ENCODE measurements at places on chromosomes 3 and 15. TPM values are rescaled to one million over a fixed set of nuclear protein-coding genes. Genes with fewer than 3 reads are reported as not detected.

GRCh38 chr3:160012108-160012507, 23.5 kb downstream of the IL12A start:
- H3K27ac ChIP-seq, result no peak overlapping the region
- H3K27me3 ChIP-seq, result no peaks in the 10 kb centered on the region
- H3K4me1 ChIP-seq, result peaks cover 5% of the 10 kb centered on the region
- H3K4me3 ChIP-seq, result no peak overlapping the region
- H3K36me3 ChIP-seq, result no peaks in the 10 kb centered on the region
- no peak for DNase-seq

DNA sequence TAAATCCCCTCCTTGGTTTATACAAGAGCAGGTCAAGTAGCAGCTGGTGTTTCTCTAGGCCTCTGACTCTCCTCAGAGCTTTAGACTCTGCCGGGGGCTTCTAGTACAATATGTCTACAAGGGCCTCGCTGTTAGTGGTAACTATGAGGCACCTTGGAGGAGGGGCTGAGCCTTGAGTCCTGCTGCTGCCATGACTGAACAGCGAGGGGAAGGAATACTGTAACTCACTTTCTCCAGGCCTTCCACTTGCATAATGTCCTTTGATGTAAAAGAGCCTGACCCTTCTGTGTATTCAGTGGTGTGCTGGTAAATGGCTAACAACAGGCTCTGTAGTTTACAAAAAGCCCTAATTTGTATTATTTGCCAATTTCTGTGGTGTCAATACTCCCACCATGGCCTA, 27.8 kb downstream of the DRD3 start:
- peaks cover 9% of the 10 kb centered on the region for H3K4me1 ChIP-seq
- H3K36me3 ChIP-seq, result no peaks in the 10 kb centered on the region
- DNase-seq, result no peak
- no peak overlapping the region for H3K27ac ChIP-seq
- H3K27me3 ChIP-seq, result no peaks in the 10 kb centered on the region

DNA sequence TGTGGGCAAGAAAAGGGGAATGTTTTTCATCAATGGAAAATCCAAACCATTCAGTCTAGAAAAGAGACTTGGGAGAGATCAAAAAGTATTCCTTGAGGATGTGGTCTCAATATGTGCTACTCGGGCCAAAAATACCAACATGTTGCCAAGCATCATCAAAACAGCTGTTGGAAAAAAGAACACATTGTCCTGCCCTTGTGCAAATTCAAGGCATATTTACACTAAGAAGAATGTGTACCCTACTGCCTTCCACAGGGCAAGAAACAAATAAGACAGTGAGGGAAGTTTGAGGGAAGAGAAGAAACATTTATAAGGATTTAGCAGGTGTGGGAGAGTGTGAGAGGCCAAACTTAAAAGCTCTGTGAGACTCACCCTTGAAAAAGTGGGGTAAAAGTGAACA, 252.1 kb downstream of the NTRK3 start:
- H3K4me1 ChIP-seq, result no peaks in the 10 kb centered on the region
- no peak overlapping the region for H3K4me3 ChIP-seq
- no peak overlapping the region for H3K27ac ChIP-seq
- no peaks in the 10 kb centered on the region for H3K36me3 ChIP-seq
- H3K27me3 ChIP-seq, result no peaks in the 10 kb centered on the region
- DNase-seq, result no peak

- no peak overlapping the region for H3K27ac ChIP-seq
- H3K27me3 ChIP-seq, result peaks cover 30% of the 10 kb centered on the region
- peaks cover 22% of the 10 kb centered on the region for H3K4me1 ChIP-seq
- H3K36me3 ChIP-seq, result no peaks in the 10 kb centered on the region
Measured at GRCh38 chr3:138950006-138950644, 3.1 kb downstream of the FOXL2NB start.

DNA sequence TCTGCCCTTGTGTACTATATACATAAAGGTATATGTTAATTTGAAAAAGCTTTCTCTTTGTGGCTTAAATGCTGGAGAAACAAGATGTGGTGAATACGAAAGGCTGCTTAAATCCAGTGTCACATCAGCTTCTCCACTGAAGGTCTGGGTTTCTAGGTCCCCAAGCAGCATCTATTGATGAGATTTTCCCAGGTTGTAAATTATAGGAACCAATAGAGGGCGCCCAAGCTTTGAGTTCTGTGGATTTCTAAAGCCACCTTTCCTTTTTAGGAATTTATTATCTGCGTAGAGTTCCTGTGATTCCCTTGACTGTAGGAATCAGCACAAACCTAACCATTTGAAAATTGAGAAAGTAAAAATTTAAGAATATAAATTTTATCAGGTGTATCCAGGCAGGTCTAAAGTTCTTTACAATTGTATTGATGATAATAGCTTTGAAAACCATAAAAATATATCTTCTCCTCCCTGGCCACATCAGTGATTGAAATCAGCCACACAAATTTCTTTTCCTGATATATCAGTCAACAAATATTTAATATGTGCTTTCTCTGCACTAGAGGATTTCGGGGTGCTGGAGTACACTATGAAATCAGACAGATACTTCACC, 88.3 kb upstream of the ADAMTSL3 start:
- no peak overlapping the region for H3K27ac ChIP-seq
- no peak overlapping the region for H3K4me3 ChIP-seq
- no peak for DNase-seq
- H3K36me3 ChIP-seq, result no peaks in the 10 kb centered on the region
- no peaks in the 10 kb centered on the region for H3K4me1 ChIP-seq

GRCh38 chr15:71541746-71542145, 268.6 kb upstream of the NR2E3 start:
- no peaks in the 10 kb centered on the region for H3K4me1 ChIP-seq
- DNase-seq, result no peak
- H3K27ac ChIP-seq, result no peak overlapping the region
- H3K27me3 ChIP-seq, result peaks cover 5% of the 10 kb centered on the region
- no peak overlapping the region for H3K4me3 ChIP-seq

DNA sequence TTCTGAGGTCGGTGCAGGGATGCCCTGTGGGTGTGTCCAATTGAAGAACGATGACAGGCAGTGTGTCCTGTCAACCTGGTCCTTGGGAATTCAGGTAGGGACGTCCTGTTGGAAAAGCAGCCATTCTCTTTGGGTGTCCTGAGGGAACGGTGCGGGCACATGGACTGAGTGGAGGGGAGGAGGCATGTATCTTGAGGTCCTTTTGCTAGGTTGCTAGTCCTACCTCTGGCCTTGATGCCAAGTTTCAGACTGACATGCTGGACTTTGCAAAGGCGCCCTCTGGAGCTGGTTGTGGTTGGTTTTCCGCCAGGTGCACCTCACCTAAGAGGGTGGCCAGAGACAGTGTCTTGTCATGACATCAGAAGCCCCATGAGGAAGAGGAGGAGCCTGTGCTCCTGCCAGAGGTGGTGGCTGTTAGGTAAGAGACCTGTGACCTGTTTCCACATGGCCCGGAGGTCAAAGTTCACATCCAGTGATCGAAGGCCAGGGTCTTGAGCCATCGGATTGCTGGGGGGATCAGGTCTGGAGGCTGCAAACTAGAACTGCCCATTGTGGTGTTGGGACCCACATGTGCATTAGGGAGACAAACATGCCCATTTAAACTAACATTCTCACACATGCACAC, 106.3 kb downstream of the SNRPN start:
- H3K27ac ChIP-seq, result no peak overlapping the region
- DNase-seq, result no peak
- H3K4me3 ChIP-seq, result no peak overlapping the region

DNA sequence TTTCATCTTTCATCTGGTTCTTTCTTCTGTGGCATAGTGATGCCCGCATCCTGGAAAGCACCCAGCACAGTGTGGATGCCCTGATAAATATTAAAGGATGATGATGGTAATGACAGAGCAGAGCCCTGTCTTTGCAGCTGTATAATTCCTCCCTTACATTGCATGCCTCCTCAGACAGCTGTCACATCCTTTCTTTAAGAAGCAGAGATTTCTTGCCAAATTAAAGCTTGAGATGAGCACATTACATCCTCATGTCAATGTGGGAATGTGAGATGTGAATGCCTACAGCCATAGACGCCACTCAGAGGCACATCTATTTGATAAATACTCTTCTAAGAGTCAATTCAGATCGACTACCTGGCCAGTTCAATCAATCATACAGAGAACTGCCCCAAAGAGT, 642.0 kb downstream of the ZNF385D start:
- no peak overlapping the region for H3K4me3 ChIP-seq
- H3K4me1 ChIP-seq, result no peaks in the 10 kb centered on the region
- H3K27ac ChIP-seq, result no peak overlapping the region
- no peak for DNase-seq

DNA sequence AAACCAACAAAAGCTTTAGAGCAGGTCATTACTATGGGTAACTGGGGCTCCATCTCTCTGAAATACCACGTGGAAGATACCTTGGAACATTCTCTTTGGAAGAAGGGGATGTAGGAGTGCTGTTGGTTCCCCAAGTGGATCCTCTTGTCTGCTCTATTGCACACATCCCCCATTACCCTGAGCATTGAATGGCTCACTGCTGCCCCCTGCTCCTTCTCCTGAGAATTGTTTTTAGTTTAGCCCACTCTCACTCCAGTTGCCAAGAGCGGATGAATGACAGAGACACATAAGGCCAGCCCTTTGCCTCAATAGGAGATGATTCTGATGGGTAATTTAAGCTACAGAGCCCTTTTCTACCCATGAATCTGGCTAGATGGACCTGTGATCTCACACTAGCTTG, 135.6 kb upstream of the SUCLG2 start:
- peak; percentile 51 for DNase-seq
- H3K36me3 ChIP-seq, result peaks cover 7% of the 10 kb centered on the region
- peaks cover 8% of the 10 kb centered on the region for H3K4me1 ChIP-seq
- H3K27ac ChIP-seq, result no peak overlapping the region
- peaks cover 13% of the 10 kb centered on the region for H3K27me3 ChIP-seq

ADIPOQ gene
- not detected for polyA plus RNA-seq

ARPIN gene
- polyA plus RNA-seq, result 0.23 TPM

ATP10A gene
- 7.3 TPM for polyA plus RNA-seq
